ENCODE measurements at places on chromosomes 2 and 18. TPM values are rescaled to one million over a fixed set of nuclear protein-coding genes. Genes with fewer than 3 reads are reported as not detected.

DNA sequence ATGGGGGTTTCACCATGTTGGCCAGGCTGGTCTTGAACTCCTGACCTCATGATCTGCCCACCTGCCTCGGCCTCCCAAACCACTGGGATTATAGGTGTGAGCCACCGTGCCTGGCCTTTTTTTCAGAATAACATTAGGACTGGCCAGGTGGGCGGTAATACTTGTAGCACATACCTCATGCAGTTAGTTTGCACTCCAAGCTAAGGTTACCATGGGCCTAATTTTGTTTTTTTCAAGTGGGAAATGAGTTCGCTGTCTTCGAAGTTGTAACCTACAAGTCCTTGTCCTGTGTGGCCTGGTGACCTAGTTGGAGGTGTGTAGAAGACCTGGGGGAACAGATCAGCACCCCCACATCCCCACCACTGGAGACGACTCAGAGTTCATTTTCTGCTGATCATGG, 74.8 kb downstream of the LYPD1 start:
- no peak for DNase-seq

DNA sequence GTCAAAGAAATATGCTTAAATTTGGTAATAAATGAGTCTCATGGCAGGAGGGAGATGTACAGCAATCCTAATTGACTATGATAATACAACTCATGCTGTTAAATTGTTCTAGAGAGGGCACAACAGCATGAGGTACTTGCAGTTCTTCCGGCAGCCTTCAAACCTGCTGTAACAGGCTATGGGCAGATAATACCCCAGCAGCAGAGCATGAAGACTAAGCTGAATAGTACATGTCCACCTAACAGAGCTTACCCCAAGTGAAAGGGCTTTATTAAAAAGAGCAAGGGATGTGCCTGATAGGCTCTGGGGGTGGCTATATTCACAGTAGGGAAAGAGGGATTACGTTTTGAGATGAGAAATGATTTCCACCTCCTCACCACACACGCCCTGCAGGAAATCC, 28.9 kb downstream of the MRO start:
- no peak for DNase-seq

DNA sequence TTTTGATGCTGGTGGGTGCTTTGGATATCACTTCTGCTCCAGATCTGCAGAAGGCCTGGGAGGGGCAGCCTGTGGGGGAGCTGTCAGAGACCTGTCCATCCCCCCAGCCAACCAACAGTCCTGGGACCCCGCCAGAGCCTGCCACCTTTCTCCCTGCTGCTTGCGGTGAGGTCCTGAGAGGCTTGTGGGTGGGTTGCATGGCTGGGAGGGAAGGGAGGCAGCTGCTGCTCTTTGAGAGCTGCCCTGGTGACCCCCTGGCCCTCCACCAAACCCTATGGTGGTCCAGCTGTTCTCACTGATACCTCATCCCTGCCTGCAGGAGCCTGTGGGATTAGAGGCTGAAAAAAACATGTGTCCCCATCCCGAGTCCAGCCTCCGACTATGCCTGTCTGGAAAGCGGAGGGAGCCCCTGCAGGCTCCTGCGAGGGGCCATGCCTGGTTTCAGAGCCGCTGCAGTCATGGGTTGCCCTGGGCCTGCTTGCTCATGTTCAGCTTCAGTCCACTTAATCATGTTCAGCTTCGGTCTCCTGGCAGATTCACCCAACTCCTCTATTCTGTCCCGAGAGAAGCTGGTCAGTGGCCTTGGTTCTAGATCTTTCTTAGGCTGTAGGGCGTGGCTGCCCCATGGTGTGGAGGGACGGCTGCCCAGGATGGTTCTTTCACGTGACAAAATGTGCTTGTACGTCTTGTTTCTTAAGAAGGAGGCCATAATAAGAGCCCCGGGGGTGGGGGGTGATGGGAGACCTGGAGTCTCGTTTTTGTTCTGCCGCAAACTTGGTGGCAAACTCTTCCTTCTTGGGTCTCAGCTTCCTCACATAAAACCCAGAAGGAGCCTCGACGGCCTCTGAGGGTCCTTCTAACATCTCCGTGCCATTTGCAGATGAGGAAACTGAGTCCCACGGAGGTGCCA, 98.5 kb downstream of the CTIF start:
- no peak for DNase-seq

GRCh38 chr2:26039603-26040323, 5.9 kb downstream of the RAB10 start:
- DNase-seq, result no peak

DNA sequence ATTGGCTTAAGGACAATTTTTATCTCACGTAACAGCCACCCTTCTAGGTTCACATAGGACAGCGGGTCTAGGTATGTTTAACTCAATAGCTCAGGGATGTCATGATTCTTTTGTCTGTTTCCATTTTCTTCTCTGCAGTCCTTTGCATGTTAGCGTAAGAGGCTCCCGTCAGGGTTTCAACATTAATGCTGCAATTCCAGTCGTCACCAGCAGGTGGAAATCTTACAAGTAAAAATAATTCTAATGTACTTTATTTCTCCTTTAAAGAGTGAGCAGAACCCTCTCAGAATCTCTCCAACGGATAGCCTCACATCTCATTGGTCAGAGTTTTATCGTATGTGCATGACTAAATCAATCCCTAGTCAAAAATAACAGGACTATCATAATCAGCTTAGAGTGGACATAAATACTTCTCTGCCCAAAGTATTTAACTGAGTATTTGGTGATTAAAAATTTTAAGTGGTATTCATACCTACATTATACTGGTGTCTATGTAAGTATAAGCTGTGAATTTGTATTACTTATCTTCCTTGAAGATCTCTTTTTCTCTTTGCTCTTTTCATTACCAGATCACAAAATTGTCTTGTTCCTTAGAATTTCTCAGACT, 487.2 kb upstream of the GCFC2 start:
- DNase-seq, result peak; percentile 20

POTEC gene
- not detected for total RNA-seq

DNA sequence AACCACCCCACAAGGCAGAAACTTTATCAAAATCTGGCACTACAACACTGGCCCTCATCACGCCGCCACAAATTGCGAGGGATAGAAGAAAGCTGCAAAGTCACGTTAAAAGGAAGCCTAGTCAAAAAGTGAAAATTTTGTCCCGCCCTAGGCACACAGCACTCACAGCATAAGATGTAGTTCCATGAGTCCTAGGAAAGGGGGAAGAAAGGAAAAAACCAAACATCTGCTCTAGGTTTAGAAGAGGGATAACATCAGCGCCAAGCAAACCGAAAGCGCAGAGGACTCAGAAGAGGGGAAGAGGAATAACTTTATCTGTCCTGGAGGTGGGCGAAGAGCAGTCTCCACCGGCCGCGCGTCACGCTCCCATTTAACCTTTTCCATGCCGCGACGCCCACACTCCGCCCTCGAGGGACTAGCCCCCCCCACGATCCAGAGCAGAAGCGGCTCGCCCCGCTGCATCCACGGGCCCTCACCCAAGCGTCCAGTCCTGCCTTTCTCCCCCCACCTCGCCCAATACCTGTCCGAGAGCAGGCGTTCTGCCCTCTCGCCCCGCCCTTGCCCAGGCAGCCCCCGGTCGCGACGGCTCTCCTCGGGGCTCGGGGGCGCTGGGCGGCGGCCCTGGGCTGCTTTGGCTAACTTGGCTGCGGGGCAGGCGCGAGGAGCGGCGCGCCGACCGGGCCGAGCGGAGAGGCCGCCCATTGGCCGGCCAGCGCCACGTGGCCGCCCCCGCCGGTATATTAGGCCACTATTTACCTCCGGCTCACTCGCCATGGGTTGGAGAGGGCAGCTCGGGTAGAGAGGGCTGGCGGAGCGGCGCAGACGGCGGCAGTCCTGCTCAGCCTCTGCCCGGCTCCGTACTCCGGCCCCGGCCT, at the start of gene HOXD1:
Gene HOXD1, plus strand, starts transcription at position 770 of the 875 bp plus-strand sequence. CDS start 134 bp downstream, outside the sequence.
- no peak for DNase-seq

GRCh38 chr2:233258211-233258610, 6.7 kb downstream of the ATG16L1 start:
- no peak for DNase-seq

- DNase-seq, result no peak
Observed at GRCh38 chr2:240478346-240479110, 43.1 kb downstream of the GPC1 start.

CXCR2 gene
- total RNA-seq, result not detected

CTIF gene
- total RNA-seq, result 15.2 TPM

GRCh38 chr18:24685254-24685959, 225.0 kb downstream of the HRH4 start:
- no peak for DNase-seq

DNA sequence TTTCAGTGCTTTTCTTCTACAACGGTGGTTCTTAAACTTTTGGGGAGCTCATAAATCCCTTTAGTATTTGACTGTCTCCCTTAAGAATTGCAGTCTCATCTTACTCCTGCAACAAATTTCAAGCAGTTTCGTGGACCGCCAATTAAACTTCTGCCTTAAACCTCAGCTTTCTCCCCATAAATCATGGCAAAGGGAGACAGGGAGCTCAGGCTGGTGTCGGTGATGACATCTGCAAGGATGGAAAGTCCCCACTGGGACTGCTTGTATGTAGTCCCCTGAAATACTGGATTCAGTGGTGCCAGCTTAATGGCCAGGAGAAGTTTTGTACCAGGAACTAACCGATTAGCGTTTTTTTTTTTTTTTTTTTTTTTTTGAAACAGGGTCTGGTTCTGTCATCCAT, 148.7 kb upstream of the ITGA6 start:
- DNase-seq, result no peak

GRCh38 chr2:73089270-73090030, 17.9 kb upstream of the SFXN5 start:
- DNase-seq, result peak; percentile 60

GRCh38 chr2:27903649-27904404, 13.3 kb downstream of the BABAM2 start:
- DNase-seq, result no peak

GRCh38 chr2:69381337-69381737, 5.7 kb downstream of the GFPT1 start:
- no peak for DNase-seq

DNA sequence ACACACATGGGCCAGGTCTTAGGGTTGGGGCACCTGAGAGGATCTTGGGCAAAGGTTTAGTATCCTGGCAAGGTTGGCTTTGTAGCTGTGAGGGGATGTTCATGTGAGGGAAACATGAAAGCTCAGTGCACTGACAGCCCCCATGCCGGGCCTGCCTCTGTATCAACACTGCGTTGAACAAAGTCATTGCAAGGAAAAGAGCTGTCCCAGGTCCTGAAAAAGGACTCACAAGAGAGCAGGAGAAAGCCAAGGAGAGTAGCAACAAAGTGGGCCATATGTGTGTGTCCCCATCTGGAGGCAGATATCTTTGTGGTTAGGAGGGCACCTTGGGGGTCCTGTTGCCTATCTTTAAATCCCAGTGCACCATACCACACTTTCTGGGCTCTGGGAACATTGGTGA, 237.8 kb upstream of the THSD7B start:
- DNase-seq, result no peak

DNA sequence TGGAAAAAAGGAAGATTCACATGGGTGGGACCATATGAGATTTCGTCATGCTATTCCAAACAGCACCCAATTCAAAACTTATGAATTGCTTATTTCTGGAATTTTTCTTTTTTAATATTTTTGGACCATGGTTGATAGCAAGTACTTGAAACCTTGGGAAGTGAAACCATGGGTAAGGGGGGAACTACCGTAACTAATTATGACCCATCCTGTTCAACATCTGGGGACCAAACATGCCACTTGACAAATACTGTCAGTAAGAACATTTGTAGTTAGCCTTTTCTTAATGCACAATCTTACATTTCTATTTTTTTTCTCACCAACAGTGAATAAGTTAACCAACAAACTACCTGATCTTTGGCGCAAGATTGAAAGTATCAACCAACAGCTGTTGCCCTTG, 105.7 kb upstream of the TTC39C start:
- no peak for DNase-seq

DIPK1C gene
- total RNA-seq, result not detected

RAB31 gene
- total RNA-seq, result 30.8 TPM

NDC80 gene
- total RNA-seq, result 24.3 TPM

PIEZO2 gene
- total RNA-seq, result 63.7 TPM

DNA sequence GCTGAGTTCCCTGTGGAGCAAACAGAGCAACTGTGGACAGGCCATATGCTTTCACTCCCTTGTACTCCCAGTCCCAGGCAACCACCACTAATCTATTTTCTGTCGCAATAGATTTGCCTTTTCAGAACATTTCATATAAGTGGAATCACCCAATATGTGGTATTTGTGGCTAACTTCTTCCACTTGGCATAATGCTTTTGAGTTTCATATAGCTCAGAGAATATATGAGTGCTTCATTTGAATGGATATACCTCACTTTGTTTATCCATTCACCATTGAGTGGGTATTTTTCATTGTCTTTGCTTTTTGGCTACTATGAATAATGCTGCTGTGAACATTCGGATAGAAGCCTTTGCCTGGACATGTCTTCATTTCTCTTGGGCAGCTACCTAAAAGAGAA, 151.9 kb downstream of the CERS6 start:
- DNase-seq, result no peak

DNA sequence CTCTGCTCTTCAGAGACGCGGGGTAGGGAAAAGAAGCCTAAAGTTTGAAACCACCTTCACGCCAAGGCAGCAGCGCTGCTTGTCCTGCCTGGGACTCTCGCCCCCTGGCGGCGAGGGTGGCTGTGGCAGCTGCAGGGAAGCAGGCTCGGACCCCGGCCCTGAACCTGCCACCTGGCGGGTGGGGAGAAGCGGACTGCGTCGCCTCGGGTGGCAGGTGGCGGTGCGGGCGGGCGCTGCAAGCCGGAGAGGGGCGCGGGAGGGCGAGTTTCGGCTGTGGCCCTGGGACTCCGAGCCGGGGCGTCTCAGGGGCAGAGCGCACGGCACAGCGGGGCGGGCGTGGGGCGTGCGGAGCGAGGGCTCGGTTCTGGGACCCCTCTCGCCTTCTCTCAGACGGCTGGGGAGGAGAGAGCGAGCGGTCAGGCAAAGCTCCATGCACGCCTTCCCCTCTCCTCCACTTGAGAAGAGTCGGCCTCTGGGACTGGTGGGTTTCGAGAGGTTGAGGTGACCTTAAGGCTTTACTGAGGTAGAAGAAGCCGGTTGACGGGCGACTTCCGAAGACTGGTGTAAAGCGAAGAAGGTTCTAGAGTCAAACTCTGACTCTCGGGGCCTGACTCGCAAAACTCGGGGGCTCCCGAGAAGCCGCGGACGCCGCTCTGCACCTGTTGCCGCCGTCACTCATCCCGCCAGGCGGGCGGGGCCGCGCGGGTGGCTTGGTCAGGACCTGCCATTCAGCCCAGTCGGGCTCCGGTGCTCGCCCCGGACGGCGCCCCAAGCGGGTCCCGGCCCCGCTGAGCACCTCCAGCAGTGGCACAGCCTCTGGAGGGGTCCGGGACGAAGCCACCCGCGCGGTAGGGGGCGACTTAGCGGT, 1.1 kb upstream of the BOLL start:
- DNase-seq, result no peak

HOXD8 gene
- not detected for total RNA-seq

Data from pulmonary artery endothelial cell (primary cell).